ENCODE measurements at places on chromosomes 5 and 9.

DNA sequence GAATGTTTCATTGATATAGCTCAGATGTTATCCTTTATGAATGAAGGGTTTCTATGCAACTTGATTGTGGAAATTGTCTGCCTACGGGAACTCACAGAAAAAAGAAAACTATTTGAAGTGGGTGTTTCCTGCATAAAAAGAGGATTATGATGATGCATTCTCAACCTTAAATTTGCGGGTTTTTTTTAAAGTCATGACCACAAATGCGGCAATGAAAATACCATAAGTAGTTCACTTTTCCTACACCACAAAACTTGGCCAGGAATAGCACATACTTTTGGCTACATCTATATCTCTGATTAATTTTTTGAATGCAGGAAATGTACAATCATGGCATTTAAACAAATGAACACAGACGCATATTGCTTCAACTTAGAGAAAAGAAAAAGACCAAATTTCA lies 754.7 kb downstream of the DTWD2 start:
- DNase-seq, result no peak

GRCh38 chr5:98321361-98321760 lies 452.1 kb upstream of the RGMB start:
- DNase-seq, result no peak

- DNase-seq, result no peak
These were observed 128.9 kb downstream of the GDNF start for GRCh38 chr5:37710965-37711364.

- DNase-seq, result no peak
These were observed 10.2 kb upstream of the SLC25A51 start for GRCh38 chr9:37914154-37914551.

GRCh38 chr9:112548051-112548440 lies 61.4 kb downstream of the KIAA1958 start:
- no peak for DNase-seq

DNA sequence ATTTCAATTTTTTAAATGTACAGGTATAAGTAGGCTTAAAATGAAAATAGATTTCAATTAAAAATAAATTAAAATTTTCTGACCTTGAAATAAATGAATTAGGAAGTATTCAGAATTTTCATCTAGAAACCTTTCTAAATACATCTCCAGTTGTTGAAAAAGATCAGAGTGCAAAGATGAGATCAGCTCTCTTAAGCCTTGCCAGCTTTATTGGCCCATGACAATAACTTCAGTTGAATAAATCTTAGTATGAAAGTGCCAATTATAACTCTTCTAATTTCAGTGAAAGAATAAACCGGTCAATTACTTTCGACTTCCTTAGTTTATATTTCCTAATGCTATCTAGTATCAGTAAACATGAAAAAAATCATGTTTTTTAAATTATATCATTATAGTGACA lies 117.4 kb downstream of the FBXL17 start:
- no peak for DNase-seq

- no peak for DNase-seq
These were observed 66.0 kb downstream of the FRMD3 start for GRCh38 chr9:83472221-83472665.

DNA sequence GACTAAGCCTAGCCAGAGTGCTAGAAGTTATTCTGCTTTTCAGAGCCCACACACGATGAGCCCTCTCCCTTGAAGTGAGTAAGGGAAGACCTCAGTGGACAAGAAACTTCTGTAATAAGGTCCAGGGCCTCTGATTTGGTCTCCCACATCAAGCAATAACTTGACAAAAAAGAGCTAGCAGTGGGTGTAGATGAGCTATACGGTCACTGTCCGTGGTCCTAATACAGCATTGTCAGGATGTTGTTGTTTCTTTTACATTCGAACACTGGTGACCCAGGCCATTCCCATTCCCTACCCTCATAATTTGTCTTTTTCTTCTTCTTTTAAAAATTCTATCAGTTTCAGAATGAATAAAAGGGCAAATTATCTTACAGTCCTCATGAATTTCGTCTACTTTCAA lies 5.2 kb downstream of the PCSK1 start:
- DNase-seq, result no peak

- DNase-seq, result no peak
These were observed 70.3 kb upstream of the ADAMTS16 start for GRCh38 chr5:5069851-5070250.

DNA sequence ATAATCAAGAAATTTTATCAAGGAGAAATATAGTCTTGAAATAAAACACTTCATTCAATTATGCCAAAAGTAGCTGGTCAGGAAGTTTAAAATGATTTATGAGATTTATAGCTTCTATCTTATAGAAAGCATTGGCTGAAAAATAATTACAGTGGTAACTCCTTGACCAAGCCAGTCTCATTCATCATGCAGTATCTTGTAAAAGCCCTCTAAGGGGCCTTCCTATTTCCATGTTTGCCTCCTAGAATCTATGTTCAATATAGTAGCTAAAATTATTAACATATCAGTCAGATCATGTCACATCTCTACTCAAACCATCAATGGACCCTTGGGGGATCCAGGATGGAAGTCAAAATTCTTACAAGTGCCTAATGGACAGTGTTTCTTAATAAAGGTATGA lies 393.4 kb upstream of the ST8SIA4 start:
- no peak for DNase-seq

GRCh38 chr9:68780720-68781119 lies 75.7 kb downstream of the PIP5K1B start:
- DNase-seq, result no peak

GRCh38 chr9:20032413-20033006 lies 243.7 kb upstream of the SLC24A2 start:
- DNase-seq, result no peak

GRCh38 chr5:101991486-101991885 lies 304.6 kb downstream of the SLCO4C1 start:
- DNase-seq, result no peak

DNA sequence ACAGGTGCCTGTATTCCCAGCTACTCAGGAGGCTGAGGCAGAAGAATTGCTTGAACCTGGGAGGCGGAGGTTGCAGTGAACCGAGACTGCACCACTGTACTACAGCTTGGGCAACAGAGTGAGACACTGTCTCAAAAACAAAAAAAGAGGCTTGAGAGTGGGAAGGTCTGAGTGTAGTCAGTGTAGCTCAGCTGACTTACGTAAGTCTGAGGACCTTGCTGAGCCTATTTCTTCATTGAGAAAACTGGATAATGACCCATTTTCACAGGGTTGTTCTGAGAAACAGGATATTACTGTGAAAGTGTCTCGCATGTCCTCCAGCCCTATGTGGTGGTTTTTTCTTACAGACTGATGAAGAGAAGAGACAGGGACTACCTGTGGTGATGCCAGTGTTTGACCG lies 66.7 kb downstream of the WDR41 start:
- no peak for DNase-seq

DNA sequence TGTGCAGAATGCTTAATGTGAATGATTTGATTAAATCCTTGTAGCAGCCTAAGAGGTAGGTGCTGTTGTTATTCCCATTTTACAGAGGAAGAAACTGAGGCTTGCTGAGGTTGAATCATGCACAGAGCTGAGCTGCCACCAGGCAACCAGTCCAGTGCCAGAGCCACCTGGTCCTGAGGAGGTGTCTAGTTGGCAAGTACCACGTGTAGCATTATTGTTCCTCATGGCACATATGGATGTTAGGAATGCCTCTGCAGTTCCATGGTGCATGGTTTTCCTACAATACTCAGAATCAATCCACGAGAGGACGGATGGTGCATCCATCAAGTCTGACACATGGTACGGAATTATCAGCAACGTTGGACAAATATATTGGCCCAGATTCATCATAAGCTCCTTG lies 8.9 kb downstream of the UBE2QL1 start:
- DNase-seq, result no peak

DNA sequence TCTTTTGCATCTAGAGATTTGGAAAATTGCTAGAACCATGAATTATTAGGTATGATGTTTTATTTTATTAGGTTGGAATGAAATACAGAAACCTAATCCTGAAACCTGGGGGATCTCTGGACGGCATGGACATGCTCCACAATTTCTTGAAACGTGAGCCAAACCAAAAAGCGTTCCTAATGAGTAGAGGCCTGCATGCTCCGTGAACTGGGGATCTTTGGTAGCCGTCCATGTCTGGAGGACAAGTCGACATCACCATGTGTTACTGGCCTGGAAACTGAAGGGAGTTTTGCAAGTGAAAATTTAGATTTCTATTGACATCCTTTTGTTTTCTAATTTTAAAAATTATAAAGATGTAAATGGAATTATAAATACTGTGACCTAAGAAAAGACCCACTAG lies 100.7 kb downstream of the NLN start:
- DNase-seq, result no peak

GRCh38 chr5:128339585-128339984 lies 198.5 kb downstream of the FBN2 start:
- DNase-seq, result no peak

GRCh38 chr5:75522542-75522941 lies 10.9 kb downstream of the POLK start:
- DNase-seq, result no peak

DNA sequence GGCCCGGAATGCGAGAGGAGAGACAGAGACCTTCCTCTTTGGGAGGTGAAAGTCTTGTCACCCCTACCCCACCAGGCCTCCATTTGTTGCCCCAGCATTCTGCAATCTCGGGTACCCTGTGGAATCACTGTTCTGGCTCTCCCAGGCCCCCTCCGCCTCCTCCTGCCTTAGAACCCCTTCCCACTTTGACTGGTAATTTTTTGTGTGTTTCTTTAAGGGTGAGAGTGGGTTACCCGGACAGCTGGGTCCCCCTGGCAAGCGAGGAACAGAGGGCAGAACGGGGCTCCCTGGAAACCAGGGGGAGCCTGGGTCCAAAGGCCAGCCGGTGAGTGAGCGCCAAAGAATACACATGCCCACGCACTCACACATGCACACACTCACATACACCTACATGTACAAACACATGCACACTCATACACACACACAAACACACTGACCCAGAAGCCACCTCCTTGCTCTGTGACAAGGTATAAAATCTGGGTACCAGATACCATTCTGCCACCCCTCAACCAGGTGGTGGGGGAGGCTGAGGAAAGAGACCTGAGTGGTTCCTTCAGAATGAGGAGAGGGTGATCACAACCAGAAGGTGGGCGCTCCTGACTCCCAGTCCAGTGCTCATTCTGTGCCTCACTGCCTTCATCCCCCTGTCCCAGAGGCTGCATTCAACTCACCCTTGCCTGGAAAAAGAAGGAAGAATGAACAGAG lies 30.9 kb upstream of the ORM1 start:
- no peak for DNase-seq

- DNase-seq, result no peak
These were observed 61.8 kb upstream of the ARAP3 start for GRCh38 chr5:141743866-141744272.

- DNase-seq, result no peak
These were observed at the start of gene BNC2 for GRCh38 chr9:16870596-16871335. TSS of gene BNC2 (minus strand) at chr9:16870670. CDS start at chr9:16870648, 22 bp downstream.

- no peak for DNase-seq
These were observed 412.0 kb upstream of the KIF2A start for GRCh38 chr5:61894046-61894445.

- DNase-seq, result no peak
These were observed 49.5 kb downstream of the RXRA start for GRCh38 chr9:134375430-134376385.

DNA sequence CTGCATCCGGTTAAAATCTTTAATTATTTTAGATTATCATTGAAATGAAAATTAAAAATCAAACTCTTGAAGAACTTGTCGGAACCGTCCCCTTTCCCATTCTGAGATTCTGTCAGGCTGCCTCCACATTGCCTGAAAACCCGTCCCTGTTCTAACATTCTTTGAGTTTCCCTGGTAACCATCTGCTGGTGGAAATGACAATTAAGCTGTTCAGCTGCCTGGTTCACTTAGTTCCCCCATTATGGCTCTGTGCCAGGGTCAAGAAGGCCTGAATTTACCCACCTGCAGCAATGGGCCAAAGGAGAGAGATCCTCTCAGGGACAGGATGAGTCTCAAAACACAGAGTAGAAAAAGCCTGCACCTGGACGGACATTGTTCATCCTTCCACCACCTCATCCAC lies 11.8 kb upstream of the TCOF1 start:
- DNase-seq, result no peak

GRCh38 chr9:4157584-4158499 lies 142.0 kb downstream of the GLIS3 start:
- DNase-seq, result no peak

- no peak for DNase-seq
These were observed 24.2 kb upstream of the STOM start for GRCh38 chr9:121394292-121394691.

DNA sequence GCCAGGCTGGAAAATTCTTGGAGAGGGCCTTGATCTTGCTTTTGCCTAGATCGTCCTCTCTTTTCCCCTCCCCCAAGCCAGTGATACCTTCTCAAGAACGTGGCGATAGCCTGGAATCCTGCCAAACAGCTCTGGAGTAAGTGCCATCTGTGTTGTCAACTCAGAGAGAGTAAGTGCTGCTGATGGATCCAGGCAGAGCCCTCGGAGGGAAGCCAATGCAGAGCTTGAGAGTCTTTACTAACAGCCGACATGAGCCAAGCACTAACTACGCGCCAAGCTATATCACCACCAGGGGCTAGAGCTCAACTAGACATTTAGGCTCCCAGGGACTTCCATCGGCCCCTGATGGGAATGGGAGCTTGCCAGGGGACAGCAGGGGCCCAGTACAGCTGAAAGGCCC lies 17.6 kb downstream of the RAPGEF1 start:
- DNase-seq, result no peak

- no peak for DNase-seq
These were observed 30.2 kb upstream of the CDKN2B start for GRCh38 chr9:22039258-22039657.

GRCh38 chr9:69324549-69325401 lies at the start of gene ENTREP1:
TSS of gene ENTREP1 (plus strand) at chr9:69325215. CDS start at chr9:69325310, 95 bp downstream.
- no peak for DNase-seq

DNA sequence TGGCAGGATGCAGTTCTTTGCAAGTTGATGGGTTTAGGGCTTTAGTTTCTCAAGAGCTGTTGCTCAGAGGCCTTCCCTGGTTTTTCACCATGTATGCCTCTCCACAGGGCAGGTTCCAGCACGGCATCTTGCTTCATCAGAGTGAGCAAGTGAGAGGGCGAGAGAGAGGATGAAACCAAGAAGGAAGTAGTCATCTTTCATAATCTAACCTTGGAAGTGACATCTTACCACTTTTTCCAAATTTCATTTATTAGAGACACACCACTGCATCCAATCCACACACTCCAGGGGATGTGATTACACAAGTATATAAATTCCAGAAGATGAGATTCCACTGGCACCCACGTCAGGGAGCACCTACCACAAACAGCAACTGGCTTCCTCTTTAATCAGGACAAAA lies 294.4 kb downstream of the MARCHF11 start:
- DNase-seq, result no peak

GRCh38 chr9:137493364-137494103 lies 34.4 kb upstream of the NSMF start:
- DNase-seq, result no peak

GRCh38 chr5:15880201-15880600 lies 299.4 kb downstream of the MARCHF11 start:
- DNase-seq, result no peak

GRCh38 chr5:24649531-24649930 lies 4.8 kb upstream of the CDH10 start:
- no peak for DNase-seq
